ENCODE measurements at places on chromosomes 1 and 21.

DNA sequence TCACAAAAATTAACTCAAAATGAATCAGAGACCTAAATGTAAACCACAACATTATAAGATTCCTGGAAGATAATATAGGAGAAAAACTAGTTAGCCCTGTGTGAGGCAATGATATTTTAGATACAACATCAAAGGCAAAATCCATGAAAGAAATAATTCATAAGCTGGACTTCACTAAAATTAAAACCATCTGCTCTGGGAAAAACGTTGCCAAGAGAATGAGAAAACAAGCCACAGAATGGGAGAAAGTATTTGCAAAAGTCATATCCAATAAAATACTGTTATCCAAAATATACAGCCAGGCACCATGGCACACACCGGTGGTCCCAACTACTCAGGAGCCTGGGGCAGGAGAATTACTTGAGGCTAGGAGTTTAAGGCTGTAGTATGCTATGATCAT, 70.3 kb downstream of the SYF2 start:
- peak; percentile 34 for DNase-seq

DNA sequence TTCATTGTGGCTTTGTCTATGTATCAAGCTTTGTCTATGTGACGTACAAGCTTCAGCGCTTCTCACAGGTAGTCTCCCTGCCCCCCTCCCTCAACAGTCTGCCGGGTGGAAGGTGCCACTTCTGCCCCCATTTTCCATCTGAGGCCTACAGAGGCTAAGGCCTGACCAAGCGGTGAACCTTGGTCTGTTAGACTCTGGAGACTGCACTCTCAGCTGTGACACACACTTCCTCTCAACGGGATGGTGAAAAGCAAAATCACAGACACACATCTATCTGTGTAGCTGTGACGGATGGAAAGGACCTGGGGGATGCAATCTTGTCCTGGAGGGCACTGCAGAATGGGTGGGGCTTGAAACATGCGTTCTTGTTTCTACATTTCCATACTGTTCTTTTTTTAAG, 152.9 kb upstream of the EDN2 start:
- DNase-seq: no peak

GRCh38 chr1:18118491-18118890, 10.9 kb downstream of the IGSF21 start:
- no peak for DNase-seq

GRCh38 chr1:208235982-208236761, 8.0 kb downstream of the PLXNA2 start:
- peak; percentile 81 for DNase-seq

- DNase-seq: no peak
These were observed 12.5 kb downstream of the BPNT1 start for GRCh38 chr1:220076861-220077762.

DNA sequence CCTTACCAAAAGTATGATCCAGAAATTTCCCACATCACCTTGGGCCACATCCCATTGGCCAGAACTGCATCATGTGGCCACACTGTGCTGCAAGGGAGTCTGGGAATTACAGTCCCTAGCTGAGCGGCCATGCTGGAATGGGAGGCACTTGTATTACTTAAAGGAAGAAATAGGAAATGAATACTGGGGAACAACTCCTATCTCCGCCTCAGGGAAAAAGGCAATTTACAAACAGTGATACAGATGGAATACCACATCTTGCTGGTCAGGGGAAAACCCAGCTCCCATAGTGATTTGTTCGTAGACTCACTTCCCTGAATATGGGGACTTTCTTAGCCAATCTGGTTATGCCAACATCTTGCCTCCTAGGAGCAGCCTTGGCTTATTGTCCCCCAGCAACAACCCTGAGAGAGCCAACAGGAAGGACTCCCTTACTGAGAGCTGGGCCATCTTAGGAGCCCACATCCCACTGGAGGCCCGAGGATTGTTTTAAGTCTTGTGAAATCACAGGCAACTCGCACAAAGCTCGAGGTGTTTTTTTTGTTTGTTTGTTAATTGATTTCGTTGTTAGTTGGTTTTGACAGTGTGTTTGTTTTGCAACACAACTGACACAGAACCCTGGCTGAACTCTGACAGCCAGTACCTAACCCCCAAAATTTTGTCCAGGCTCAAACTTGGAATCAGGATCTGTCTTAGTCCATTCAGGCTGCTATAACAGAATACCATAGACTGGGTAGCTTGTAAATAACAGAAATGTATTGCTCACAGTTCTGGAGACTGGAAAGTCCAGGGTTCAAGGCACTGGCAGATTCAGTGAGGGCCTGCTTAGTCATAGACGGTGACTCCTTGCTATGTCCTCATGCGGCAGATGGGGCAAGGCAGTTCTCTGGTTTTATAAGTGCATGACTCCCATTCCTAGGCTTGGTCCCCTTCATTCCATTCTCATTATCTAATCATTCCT, 14.9 kb downstream of the CDA start:
- DNase-seq: peak; percentile 99

DNA sequence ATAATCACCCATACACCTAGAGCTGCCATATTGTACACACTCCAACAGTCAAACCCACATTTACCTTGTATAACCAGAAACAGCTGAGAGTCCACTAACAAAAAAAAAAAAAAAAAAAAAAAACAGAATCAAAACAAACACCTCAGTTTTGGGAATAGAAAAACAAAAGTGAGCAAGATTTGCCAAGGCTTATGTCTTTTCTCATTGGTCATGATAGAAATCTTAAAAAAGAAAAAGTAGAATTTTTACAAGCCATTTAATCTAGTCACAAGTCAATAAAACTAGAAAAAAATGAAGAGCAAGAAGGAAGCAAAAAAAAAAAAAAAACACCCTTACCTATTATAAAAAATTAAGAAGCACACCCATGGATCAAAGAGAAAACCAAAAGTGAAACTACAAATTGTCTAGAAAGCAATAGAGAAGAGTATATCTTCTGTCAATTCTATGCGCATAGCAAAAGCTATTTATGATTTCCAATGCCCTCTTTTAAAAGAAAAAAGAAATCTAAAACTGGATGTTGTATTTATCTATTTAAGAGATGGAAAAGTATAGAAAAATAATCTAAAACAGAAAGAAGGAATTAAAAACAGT, 113.2 kb upstream of the GALNT2 start:
- no peak for DNase-seq

GRCh38 chr1:41917835-41918449, 780 bp downstream of the HIVEP3 start:
- peak; percentile 52 for DNase-seq

- DNase-seq: no peak
These were observed 10.6 kb upstream of the ATP6V1G3 start for GRCh38 chr1:198550941-198551524.

- DNase-seq: peak; percentile 82
These were observed at the start of gene TMEM240 for GRCh38 chr1:1540090-1540817. TMEM240 (minus strand) TSS chr1:1540624; CDS start chr1:1540346, 278 bp downstream.

DNA sequence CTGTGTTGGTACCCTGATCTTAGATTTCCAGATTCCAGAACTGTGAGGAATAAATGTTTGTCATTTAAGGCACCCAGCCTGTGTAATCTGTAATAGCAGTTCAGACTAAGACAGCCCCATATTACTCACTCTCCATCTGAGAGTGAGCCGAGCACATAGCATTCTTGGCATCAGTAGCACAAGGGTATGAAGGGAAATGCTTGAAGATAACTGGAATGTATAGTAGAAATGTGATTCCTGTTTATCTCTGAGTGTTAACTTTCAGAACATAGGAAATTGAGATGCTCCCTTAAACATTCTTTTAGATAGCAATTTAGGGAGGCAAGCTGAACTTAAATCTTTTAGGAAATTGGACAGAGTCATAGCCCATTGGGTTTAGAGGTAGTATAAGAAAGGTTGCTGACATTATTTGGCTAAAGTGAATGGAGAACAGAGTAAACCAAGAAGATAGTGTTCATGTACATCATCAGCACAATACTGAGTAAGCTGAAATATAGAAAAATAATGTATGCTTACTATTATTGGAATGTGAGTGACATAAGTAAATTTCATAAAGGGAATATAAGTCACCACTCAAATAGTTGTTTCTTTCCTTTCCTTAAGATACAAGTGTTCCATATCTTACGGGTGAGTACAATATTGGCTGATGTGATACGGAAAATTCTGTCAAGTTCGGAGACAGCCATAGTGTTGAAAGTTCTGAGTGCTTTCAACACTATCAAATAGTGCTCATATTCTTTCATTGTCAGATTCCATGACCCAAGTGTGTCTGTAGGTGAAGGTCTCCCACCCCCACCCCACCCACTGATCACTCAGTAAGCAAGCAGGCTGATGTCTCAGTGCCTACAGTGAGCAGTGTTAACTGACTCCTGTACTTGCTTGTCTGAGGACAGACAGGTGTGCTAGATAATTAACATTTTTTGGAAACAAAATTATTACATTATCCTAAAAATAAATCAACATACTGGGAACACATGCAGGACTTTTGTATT, 73.7 kb downstream of the LRRC8D start:
- peak; percentile 95 for DNase-seq

DNA sequence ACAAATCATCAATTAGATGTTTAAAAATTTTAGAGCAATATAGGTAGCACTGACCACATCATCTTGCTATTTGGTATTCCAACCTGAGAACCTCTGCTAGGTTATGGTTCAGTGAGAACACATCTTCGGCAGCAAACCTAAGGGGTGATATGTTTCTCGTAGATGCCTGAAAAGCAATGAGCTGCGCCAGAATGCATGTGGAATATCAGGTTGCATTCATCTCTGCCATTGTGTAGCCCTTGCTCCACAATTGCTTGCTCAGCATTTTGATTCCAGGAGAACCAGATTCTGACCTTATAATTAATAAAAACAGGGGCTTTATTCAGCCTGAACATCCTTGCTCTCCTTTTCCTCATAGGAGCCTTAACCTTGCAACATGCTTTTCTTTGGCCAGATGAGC, 408.1 kb downstream of the USH2A start:
- DNase-seq: no peak

DNA sequence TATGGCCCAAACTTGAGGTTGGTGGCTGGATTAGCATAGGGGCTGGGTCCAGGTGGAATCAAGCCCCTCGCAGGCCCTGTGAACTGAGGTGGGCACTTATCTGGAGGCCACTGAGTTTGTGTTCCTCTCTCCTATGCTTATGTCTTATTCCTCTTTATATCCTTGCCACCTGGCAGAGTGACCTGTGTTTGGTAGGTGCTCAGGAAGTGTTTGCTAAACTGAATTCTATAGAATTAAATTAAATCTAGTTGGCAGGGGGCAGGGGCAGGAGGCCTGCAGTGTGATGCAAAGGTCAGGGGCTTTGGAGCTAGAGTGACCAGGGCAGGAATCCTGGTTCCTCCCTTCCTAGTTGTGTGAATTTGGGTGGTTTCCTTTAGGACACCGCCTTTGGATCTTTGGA, 1.1 kb upstream of the TMEM9 start:
- DNase-seq: no peak

- DNase-seq: peak; percentile 17
These were observed 104.0 kb upstream of the OLIG2 start for GRCh38 chr21:32921632-32922230.

DNA sequence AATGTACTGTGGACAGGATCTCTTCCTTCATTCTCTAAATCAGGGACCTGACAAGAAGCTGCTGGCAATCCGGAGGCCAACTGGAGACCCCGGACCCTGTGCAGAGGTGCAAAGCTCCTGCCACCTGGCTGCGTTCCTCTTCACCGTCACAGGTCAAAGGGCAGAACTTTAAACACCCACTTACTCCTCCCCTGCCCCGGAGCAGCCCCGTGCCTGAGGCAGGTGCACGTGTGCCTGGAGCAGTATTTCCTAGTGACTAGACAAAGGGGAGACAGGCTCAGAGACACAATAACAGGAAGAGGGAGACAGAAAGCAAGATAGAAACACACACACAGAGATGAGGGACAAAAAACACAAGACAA, 6.6 kb upstream of the PIGC start:
- DNase-seq: no peak

DNA sequence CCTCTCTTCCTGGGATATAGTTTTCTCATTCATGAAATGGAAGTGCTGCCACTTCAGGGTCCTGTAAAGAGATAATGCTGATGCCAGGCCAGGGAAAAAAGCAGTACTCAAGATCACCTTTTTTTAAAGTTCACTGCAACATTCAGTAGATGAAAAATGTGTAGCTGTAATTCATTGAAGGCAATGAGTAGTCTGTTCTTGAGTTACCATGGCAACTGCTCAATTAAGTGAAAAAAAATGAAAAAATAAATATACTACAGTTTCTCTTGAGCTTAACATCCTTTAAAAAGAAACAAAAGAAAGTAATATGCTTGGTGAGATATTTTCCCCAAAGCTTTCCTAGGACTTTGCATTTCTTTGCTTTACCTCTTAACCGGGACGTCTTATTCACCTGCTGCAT, 183.3 kb downstream of the AK5 start:
- peak; percentile 12 for DNase-seq

- DNase-seq: no peak
These were observed 163.3 kb downstream of the RHOU start for GRCh38 chr1:228898582-228898992.

DNA sequence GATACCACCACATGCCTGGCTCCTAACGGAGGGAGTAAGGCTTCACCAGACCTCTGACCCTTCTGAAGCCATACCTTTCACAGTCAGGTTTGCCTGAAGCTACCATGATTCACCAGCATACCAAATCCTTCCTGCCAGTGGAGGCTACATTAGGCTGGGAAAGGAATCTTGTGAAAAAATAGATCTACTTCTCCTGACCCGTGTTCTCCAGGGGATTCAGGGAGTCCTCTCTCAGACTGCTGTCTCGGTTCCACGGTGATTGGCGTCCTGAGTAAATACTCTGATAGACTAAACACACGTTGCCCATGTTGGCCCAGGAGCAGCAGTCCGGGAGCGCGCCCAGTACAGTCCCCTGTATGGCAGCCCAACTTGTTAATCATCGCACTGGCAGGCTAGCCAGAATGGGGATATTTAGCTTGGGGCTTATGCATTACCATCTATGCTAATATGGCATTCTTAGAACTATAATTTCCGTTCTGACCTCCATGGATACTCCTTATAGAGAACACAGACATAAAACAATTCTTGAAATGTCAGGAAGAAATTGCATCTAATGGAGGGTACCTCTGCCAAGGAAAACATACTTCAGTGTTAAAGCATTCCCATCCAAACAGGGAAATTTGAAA, 173.2 kb downstream of the ROR1 start:
- DNase-seq: peak; percentile 7

- DNase-seq: no peak
These were observed 13.3 kb upstream of the TFF1 start for GRCh38 chr21:42379426-42380215.

GRCh38 chr1:94514095-94514727, 27.3 kb downstream of the F3 start:
- peak; percentile 46 for DNase-seq

GRCh38 chr1:41975121-41975520, 56.4 kb upstream of the HIVEP3 start:
- DNase-seq: no peak

Data from EH (cell line).